Stimulated activated CD4-positive, alpha-beta T cell treated with anti-CD3 and anti-CD28 coated beads, Interleukin-15, amount 100 ng/mL, for 1 hour (primary cell): ENCODE measurements at places on chromosomes 5 and 9.

GRCh38 chr9:114223564-114224246, 68.4 kb downstream of the COL27A1 start:
- no peak for DNase-seq

GRCh38 chr5:56147106-56147505, 86.0 kb downstream of the ANKRD55 start:
- no peak for DNase-seq

- DNase-seq, result no peak
Measured at GRCh38 chr5:81789033-81789432, 38.1 kb upstream of the SSBP2 start.

DNA sequence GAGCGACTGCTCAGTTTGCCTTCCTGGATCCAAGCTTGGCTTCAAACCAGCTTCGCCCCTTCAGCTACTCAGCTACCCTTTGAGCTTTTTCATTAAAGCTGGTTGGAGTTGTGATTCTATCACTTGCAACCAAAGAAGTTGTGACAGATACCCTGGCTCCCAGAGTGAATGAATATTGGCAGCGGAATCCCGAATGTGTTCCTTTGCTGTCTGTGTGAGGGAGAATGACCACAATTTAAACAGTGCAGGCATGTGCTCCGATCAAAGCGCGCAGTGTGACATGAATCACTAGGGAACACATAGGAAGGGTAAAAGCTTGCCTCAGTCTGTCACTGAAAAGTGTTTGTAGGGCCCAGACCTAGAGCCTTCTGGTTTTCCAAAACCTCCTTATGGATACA, 6.6 kb upstream of the AFAP1L1 start:
- no peak for DNase-seq

DNA sequence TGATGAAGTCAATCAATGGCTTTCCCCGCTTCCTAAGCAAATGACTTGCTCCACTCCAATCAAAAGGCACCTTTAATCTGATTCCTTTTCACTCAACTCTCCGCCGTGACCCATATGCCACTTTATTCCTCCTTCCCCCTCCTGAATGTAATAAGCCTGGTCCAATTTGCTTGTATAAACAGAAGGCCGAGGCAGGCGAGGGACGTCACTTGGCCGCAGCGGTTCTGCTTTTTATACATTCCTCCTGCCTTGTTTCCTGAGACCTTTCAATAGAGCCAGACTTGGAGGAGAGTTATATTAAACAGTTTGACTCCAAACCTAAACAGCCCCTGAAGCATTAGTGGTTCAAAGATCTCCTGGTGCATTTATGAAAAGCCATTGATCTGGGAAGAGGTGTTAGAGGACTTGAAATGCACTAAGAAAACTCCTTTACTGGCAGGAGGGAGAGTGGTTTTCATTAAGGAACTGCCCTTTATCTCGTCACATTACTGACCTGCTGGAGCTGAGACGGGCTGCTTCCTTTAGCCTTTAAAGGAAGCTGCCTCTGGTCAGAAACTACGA, 273.4 kb downstream of the SLIT3 start:
- DNase-seq, result no peak

- no peak for DNase-seq
Measured at GRCh38 chr9:105118636-105119035, 125.8 kb upstream of the SLC44A1 start.

- DNase-seq, result no peak
Measured at GRCh38 chr5:172736508-172737135, 34.4 kb downstream of the DUSP1 start.

DNA sequence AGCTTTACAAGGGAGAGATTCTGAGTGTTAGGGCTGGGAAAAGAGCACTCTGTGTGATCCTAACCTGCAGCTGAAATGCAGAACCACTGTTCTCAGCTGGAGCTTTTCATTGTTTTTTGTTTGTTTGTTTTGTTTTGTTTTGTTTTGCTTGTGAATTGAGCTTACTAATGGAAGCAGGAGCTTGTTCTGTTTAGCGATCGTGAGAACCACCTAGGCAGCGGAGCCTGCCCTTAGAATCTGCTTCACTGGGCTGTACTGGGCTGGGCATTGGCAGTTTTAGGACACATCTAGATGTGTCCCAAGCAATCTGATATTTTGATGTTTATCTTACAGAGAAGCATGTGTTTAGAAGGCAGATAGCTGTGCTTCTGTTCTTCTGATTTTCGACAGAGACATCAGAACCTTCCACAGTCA, 14.3 kb downstream of the SYK start:
- no peak for DNase-seq

DNA sequence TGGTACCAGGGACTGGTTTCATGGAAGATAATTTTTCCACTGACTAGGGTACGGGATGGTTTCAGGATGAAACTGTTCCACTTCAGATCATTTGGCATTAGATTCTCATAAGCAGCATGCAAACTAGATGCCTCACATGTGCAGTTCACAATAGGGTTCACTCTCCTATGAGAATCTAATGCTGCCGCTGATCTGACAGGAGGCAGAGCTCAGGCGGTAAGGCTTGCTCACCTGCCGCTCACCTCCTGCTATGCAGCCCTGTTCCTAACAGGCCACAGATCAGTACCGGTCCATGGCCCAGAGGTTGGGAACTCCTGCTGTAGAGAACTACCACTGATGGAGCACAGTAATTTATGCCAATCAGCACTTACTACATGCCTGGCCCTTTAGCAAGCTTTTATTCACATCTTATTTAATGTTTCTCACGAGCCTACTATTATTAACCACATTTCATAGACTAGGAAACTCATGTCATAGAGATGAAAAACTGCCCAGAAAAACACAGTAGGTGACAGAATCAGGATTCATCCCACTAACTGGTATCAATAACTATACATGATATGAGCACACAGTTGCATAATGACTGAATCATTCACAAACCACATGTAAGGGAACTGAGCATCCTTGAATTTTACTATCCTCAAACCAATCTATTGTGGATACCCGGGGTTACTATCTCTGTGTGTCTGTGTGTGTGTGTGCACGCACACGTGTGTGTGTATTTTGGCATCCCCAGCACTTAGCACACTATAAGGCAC, 46.5 kb downstream of the SVEP1 start:
- no peak for DNase-seq

DNA sequence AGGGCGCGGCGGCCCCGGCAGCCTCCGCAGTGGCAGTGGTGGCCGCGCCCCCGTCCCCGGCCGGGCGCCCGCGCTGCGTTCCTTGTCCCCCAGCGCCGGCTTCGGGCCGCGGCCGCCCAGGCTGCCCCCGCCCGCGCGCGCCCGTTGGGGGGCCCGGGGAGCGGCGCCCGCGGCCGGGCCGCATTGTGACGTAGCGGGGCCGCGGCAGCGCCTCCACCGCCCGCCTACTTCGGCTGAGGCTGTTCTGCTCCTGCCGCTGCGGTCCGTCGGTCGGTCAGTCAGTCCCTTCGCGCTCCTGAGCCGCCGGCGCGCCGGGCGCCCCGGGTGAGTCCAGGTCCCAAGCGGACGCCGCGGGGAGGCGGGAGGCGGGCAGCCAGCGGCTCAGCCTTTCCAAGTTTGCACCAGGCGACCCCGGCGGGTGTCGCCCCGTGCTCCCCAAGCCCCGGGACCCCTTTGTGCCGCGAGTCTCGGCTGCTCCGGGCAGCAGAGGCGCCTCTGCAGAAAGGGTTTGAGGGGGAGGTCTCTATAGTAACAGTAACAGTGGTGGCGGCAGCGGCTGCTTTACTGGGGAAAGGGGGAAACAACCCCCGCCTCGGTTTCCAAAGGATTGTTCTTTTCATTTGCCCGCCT, at the start of gene SNCAIP:
TSS of gene SNCAIP (plus strand) at position 277 of the 630 bp plus-strand sequence. CDS start 78,898 bp downstream, outside the sequence.
- no peak for DNase-seq

DNA sequence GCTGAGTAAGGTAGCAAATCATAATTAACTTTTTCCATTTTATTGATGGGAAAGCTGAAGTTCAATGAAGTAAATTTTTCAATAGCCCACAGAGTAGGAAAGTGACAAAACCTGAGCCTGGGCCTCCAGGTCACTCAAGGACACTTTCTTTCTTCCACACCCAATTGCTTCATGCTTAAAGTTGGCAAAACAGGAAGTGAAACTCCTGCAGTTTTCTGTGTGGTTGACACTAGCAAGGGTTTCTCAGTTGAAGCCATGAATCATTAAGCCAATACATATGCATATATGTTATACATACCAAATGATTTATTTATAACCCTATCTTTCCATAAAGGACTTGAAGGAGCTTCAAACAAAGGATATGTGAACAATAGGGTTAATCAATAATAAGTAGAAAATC, 13.9 kb downstream of the TLR4 start:
- DNase-seq, result no peak
